ENCODE measurements at places on chromosomes 16 and 17.
A peak's percentile ranks its signal among the peaks of the same experiment; 100 is the strongest.

DNA sequence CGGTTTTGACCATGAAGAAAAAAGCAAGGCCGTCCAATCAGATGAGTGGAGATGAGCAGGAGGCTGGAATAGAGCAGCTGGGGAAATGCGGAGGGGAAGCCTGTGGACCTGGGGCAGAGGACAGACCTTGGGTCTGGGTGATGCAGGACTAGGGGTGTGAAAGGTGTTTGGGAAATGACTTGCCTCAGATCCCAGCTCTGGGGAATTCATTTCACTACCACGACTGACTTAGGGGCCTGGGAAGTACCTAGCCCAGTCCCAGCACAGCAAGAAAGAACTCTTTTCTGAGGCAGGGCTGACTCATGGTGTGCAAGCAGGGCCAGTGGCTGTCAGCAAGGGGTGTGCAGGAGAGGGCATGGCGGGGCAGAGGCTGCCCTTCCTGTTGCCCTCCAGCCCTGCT lies 14.8 kb downstream of the DNAI2 start:
- no peak for DNase-seq

DNA sequence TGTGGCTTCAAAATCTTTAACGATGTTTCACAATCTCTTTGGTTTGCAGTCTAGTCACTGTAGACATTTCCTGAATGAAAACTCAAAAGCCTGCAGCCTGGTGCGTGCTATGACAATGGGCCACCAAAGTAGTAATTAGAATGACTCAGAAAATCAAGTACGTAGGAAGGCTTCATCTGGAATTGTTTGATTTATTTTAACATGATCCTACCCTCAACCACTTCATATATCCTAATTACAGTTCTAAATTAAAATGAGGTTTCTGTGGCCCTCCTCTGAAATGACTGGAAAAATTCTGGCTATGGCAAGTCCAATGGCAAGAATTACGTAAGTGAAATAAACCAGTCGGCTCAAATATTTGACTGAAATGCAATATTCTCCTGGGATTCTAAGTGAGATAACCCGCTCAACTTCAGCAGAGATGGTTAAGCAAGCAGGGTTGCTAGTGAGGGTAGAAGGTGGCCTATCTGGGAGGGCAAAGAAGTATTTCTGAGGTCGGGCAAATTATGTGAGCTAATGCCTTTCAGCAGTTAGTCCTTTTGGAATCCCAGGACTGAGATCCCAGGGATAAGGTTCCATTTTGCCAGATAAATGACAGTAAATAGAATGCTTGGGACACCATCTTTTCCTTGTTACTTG lies 145.6 kb upstream of the MYOCD start:
- peak; percentile 92 for DNase-seq

DNA sequence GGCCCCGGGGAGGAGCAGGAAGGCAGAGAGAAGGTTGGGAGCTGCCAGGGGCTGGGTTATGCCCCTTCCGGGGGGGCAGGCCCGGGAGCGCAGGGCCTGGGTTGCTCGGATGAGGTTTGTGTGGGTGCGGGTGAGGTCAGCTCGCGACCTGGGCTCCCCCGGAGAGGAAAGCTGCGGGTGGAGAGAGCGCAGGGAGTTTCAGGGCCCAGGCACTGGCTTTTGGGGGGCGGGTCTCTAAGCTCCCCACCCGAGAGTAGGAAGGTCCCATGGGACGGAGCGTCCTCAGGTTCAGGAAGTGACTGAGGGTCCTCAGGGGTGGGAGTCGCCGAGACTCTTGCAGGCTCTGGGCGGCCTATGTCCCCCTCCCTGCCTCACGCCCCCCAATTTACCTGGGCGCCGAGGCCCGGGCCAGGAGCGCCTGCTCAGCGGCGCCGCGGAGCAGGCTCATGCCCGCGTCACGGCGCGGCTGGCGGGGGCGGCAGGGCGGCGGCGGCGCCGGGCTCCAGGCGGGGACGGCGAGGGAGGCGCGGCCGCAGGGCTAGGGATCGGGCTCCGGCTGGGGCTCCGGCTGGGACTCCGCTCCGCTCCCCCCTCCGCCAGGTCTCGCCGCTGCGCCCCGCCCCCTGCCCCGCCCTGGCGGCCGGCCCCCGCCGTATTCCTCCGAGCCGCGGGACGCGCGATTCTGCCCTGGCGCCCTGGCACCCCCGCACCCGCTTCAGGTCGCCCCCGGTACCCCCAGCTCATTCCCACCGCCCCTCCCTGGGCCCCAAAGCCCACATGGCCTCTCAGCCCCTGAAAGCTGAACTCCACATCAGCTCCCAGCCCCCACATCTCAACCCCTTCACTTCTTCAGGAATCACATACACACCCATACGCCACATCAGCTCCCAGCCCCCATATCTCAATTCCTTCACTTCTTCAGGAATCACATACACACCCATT lies at the start of gene DOK4:
Gene DOK4 (minus strand): TSS at position 578 of the 942 bp plus-strand sequence. CDS start 6,986 bp downstream, outside the sequence.
- peak; percentile 68 for DNase-seq

- no peak for DNase-seq
These were observed 14.9 kb upstream of the C16orf54 start for GRCh38 chr16:29760567-29761279.

Data from fibroblast of skin of scalp (primary cell).